ENCODE measurements at places on chromosomes 3 and 15.

DNA sequence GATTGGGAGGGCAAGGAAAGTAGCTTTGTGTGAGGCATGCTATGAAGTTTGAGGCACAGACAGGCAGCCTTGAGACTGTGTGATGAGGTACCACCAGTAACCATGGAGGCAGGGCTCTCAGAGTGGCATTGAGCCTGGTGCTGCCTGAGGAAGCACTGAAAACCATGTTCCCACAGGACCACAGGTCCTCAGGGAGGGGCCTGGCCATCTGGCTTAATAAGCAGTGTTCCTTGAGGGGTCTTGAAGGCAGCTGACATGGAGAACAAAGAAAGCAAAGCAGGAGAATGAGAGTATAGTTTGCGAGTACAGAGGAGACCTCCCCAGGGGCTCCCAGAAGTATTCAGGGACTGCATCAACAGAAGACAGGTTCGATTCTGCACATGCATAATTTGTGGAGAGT lies 346.6 kb downstream of the EPHB1 start:
- no peak for DNase-seq

- no peak for DNase-seq
These were observed at the start of gene TIMP4 for GRCh38 chr3:12158387-12159226. TSS of gene TIMP4 (minus strand) at chr3:12158912. CDS start at chr3:12158840, 72 bp downstream.

- no peak for DNase-seq
These were observed 6.7 kb upstream of the SRP14 start for GRCh38 chr15:40045572-40046217.

- DNase-seq = peak; percentile 96
These were observed at the start of gene SNX1 for GRCh38 chr15:64095795-64096667. TSS of gene SNX1 (plus strand) at chr15:64095982. CDS start at chr15:64096014, 32 bp downstream.

- no peak for DNase-seq
These were observed 5.7 kb downstream of the PODXL2 start for GRCh38 chr3:127634653-127635052.

- DNase-seq = no peak
These were observed 1.3 kb downstream of the SEMA7A start for GRCh38 chr15:74432271-74432967.

- DNase-seq = no peak
These were observed 44.4 kb downstream of the GAP43 start for GRCh38 chr3:115667738-115668065.

GRCh38 chr3:127884041-127884440 lies 31.0 kb upstream of the KBTBD12 start:
- DNase-seq = no peak

DNA sequence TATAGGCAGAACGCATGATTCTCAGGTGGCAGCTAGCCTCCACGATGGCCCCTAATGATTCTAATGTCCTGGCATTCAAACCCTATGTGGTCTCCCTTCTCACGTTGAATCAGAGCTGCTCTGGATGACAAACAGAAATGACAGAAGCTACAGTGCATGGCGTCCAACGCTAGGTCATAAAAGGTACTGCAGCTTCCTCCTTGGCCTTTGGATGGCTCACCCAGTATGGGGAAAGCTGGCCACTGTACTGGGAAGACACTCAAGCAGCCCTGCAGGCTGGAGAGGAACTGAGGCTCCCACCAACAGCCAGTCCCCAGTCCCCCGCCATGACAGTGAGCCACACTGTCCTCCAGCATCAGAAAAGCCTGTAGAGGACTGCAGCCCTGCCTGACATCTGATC lies 286.3 kb downstream of the FAM43A start:
- no peak for DNase-seq

DNA sequence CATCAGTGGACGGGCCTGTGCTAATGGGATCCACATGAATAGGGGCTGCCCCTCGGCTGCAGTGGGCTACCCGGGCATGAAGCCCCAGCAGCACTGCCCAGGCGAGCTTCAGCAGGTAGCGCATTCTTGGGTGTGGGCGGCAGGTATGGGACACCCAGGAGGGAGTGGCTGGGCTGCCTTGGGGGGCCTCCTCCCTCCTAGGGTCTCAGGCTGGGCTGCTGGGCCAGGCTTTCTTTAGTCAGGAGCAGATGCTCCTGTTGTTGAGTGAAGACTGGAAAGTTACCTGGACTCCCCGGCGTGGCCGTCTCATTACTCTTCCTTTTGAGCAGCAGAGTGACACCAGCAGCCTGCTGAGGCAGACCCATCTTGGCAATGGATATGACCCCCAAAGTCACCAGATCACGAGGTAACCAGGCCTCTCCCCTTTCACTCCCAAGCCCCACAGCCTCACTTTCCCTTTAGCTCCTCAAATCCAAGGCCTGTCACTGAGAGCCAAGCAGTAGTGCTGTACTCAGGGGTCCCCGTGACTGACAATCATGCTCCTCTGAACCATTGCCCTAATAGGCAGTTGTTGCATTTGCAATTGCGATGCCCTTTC lies 73.2 kb downstream of the BOC start:
- no peak for DNase-seq

DNA sequence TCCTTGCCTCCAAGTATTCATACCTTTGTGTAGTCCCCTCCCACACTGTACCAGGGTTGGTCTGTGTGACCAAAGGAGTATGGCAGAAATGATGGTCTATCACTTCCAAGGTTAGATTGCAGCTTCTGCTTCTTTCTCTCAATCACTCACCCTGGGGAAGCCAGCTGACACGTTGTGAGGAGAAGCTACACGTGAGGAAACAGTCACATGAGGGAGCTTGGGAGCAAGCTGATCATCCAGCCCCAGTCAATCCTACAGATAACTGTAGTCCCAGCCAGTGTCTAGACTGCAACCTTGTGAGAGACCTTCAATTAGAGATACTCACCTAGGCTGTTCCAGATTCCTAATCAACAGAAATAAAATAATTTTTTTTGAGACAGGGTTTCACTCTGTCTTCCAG lies 6.2 kb upstream of the ZNF774 start:
- DNase-seq = peak; percentile 22

- no peak for DNase-seq
These were observed 313.4 kb downstream of the CNTN6 start for GRCh38 chr3:1406250-1406649.

- DNase-seq = peak; percentile 63
These were observed 64.5 kb upstream of the MBNL1 start for GRCh38 chr3:152204218-152204617.

Data from OCI-M1 (cell line).